Fibroblast of skin of right biceps (primary cell): ENCODE measurements at places on chromosomes 12 and 14.

- DNase-seq, result no peak
These were observed 90.8 kb downstream of the STAB2 start for GRCh38 chr12:103677905-103678304.

- DNase-seq, result peak; percentile 10
These were observed 811.7 kb downstream of the C12orf50 start for GRCh38 chr12:87217491-87217890.

GRCh38 chr12:11729008-11729407, 79.5 kb downstream of the ETV6 start:
- DNase-seq, result no peak

DNA sequence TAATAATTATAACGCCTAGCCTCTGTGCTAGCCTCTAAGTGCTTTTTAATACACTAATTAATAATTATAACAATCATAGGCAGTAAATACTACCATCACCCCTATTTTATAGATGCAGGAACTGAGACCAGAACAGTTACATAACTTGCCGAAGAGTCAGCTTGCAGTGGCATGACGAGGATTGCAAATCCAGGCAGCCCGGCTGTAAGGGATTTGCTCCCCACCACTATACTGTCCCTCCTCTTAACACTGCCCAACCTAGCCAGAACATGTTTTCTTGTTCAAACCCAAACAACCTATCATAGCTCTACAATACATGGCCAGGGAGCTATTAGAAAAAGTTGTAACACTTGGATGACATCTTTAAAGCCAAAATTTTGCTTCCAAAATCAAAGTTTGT, 33.9 kb upstream of the VASH1 start:
- DNase-seq, result no peak

DNA sequence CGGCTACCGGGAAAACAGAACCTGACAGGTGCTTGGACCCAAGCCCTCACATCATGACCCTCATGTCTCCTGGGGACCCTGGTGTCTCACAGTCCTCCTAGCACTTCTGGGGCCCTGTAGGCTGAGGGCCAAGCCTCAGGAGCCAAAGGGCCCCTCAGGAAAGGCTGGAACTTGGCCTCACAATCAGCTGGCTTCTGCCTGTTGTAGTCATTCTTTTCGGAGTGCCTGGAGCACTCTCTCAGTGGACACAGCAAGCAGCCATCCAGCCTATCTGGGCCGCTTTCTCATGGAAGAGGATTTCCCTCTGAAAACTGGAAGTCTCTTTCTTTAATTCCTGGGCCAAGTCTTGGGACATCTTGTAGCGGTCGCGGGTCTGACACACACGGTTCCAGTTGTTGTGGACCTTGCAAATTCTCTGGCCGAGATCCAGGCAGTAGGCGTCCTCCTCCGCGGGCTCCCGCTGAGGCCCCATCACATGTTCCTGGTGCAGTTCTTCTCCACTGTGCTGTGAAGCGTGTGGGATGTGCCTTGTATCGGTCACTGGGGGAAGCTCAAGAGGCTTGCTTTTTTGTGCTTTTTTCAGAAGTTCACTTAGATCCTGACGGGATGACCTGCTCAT, 169.3 kb downstream of the EMP1 start:
- no peak for DNase-seq

DNA sequence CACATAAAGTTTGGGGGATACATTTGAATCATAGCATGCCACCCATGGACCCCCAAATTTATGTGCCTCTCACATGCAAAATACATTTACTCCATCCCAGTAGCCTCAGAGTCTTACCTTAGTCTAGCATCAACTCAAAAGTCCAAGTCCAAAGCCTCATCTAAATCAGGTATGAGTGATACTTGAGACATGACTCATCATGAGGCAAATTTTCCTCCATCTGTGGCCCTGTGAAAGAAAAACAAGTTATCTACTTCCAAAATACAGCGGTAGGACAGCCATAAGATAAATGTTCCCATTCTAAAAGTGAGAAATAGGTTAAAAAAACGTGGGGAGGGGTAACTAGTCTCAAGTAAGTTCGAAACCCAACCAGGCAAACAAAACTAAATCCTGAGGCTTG, 444.2 kb downstream of the SNAPC1 start:
- DNase-seq, result peak; percentile 63

DNA sequence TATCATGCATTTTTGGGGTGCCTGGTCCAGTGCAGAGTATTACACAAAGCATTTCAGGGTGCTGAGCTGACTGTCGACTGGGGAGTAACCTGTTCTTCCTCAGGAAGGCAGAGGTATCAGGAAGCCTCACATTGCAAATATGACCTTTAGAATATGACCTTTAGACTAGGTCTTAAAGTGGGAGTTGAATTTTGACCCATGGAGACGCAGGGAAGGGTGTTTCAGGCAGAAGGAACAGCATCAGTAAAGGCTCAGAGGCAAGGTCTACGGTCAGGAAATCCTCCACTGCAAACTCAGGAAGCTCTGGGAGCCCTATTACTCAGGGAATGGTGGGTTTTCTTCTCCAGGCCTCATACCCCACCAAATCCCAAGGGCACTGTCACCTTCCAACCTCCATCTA, 11.3 kb downstream of the HNF1A start:
- no peak for DNase-seq
